ENCODE measurements at places on chromosomes 13 and 19.
A peak's percentile ranks its signal among the peaks of the same experiment; 100 is the strongest.

GRCh38 chr19:1840541-1841115 is 7.7 kb downstream of the REXO1 start:
- DNase-seq = no peak

- no peak for DNase-seq
Observed at GRCh38 chr13:20460761-20461160, 64.9 kb downstream of the CRYL1 start.

DNA sequence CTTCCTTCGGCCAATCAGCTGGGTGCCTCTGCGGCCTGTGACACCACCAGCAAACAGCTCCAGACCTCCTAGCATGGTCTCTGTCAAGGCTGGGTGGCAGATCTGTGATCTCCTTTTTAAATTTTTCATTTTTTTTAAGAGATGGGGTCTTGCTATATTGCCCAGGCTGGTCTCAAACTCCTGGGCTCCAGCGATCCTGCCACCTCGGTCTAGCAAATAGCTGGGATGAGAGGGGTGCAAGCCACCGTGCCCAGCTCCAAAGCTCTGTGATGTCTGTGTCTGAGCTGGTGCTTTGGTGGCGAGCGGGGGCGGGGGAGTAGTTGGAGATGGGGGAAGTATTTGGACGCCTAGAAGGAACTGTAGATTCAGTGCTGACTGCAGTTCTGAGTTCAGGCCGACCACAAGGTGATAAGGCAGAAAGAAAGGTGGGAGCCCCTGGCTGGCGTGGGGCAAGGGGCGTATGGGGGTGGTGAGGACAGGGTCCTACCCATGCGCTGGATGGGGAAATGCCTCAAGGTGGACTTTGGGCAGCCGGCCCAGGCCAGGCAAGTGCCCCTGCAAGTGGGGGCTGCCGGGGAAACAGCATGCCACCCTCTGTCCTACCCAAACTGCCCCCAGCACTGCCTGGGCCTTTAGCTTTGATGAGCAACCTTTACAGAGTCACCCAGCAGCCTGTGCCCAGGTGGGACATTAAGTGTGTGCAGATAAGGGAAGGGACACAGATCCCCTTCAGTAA is 5.5 kb downstream of the DPP9 start:
- no peak for DNase-seq

GRCh38 chr13:34414616-34415015 is 527.5 kb upstream of the NBEA start:
- no peak for DNase-seq

DNA sequence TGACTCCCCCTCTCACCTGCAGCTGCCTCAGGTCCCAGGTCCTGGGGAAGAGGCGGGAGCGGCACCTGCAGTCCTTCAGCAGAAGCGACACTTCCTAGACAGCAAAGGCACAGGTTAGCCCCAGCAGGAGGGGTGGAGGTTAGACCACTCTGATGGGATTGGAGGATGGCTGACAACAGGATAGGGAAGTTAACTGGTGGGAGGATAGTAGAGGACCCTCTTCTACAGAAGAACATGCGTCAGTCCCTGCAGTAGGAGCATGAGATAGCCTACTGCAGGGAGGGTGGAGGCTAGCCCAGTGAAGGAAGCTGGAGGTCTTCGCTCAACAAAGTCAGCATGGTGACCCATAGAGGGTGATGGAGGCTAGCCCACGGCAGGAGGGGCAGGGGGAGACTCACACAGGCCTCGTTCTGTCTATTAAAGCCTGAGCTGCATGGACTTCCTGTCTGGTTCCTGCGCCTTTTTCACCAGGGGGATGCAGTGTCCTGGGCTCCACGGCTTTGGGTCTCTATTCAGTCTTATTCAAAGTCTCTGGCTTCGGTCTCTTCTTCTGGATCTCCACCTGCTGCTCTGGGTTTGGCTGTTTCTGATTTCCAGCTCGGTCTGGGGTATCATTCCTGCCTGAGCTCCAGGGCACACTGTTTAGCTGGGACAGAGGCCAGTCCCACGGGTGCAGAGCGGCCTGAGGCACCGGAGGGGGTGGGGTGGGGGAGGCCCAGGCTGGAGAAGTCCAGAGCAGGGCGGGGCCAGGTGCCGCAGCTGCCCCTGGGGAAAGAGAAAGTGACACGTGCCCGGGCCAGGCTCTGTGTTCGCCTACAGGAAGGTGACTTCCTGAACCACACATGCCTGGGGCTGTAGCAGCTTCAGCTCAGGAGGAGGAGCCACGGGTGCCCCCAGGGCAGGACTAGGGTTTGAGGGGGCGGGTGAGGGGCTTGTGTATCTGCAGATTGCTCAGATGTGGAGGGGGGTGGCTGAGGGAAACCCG is 7.3 kb downstream of the IFNL3 start:
- DNase-seq = no peak

DNA sequence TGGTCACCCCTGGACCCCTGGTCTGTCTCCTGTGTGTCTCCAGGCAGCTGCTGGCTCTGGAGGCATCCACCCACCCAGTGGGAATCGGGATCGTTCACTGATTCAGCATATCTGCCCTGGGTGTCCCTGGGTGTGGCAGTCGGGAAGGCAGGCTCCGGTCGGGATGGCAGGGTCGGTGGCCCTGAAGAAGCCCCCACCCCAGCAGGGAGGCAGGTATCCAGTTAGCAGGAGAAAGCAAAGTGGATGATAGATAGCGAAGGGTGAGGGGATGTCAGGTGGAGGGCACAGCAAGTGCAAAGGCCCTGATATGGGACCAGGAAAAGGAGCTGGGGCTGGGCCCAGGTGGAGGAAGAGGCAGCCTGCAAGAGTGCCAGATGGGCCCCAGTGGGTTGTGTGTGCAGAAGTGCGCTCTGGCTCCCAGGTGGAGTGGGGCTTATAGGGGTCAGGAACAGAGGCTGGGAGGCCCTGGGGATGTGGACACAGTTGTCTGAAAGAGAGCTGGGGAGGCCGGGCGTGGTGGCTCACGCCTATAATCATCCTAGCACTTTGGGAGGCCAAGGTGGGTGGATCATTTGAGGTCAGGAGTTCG is 2.3 kb downstream of the SSBP4 start:
- peak; percentile 9 for DNase-seq

- DNase-seq = no peak
Observed at GRCh38 chr19:53015159-53015558, 1.4 kb downstream of the ERVV-1 start.

DNA sequence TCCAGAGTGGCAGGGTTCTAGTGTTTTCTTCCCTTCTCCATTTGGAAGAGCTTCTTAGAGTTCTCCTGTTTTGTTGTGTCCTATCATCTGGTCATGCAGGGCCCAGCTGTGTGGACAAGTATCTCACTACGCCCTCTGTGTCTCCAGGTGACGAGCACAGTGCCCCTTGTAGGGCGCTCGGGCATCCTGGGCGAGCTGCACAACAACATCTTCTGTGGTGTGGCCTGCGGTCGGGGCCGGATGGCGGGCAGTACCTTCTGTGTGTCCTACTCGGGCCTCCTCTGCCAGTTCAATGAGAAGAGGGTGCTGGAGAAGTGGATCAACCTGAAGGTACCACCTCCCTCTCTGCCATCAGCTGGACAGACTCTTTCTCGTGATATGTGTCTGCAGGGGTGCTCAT is 13.0 kb downstream of the WDR62 start:
- no peak for DNase-seq

DNA sequence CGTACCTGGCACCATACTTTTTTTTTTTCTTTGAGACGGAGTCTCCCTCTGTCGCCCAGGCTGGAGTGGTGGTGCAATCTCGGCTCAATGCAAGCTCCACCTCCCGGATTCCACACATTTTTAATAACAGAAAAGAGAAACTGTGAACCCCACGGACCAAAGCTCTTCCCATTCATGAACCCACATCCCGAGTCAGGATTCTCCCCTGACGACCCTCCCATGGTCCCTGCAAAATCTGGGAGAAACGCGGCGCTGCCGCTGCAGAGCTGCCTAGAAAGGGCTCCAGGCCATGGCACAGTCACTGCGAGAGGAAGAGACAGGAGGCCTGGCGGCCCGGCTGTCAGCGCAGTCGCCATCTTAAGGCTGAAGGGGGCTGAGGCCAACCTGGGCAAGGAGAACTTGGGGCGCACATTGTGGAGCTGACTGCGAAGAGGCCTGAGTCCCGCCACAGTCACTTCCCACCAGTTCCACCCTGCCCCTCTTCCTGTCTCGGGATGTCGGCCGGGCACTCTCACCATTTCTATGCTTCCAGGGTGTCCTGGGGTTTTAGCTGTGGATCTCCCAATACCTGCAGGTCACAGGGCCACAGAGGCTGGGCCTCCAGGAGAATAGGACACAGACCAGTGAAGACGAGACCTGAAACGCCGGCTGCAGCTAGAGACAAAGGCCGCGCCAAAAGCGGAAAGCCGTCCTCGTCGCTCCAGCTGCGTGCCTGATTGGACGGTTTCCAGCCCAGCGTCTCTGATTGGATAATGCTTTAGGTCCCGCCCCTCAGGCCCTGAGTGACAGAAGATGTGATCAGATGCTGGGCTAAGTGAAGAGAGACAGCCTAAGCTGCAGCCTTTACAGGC is 71.0 kb downstream of the ZNF486 start:
- peak; percentile 96 for DNase-seq

GRCh38 chr19:13461536-13461935 is 44.7 kb downstream of the CACNA1A start:
- no peak for DNase-seq

DNA sequence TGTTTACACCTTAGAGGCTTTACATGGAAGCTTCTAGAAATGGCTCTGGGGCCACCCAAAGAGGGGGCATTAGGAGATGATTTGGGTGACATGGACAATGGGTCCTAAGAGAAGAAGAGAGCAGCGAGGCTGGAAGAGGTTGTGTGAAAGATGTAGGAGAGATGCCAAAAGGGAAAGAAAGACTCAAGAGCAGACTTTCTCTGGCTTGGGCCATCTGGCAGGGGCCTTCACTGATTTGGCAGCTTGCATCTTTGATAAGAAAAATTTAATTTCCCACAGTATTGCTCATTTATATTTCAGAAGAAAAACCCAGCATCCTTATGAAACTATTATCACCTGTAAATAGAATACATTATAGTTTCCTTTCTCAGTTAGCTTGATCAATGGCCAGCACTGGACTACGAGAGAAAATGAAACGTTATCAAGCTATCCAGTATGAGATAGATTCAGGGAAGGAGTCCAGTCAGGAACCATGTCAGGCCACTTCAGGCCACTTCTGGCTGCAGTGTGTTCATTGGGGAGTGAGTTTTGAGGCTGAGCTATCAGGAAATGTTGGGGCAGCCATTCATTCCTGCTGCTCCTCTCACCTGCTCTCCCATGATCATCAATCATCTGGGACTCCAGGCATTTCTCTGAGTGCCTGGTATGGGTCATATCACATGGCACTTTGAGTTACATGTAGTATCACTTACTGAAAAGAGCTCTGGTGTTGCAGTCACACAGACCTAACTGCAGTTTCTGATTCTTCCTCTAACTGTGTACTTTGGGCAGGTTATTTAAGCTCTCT is 10.3 kb downstream of the SCEL start:
- DNase-seq = no peak

DNA sequence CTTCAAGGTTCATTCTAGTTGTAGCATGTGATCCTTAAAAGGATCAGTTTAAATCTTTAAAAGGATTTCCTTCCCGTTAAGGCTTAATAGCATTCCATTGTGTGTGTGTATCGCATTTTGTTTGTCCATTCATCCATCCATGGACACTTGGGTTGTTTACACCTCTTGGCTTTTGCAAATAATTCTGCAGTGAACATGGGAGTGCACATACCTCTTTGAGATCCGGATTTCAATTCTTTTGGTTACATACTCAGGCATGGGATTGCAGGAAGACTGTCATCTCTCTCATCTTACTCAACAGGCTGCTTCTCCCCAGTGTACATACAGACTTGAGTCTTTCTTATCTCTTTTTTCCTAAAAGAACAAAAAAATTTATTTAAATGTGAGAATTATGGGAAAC is 1.2 kb downstream of the RNF113B start:
- DNase-seq = no peak

- no peak for DNase-seq
Observed at GRCh38 chr13:106874323-106874722, 306.4 kb upstream of the ARGLU1 start.

- no peak for DNase-seq
Observed at GRCh38 chr19:31906111-31906871, 439.1 kb upstream of the ZNF507 start.

- no peak for DNase-seq
Observed at GRCh38 chr19:18558604-18559003, 934 bp downstream of the KXD1 start.

DNA sequence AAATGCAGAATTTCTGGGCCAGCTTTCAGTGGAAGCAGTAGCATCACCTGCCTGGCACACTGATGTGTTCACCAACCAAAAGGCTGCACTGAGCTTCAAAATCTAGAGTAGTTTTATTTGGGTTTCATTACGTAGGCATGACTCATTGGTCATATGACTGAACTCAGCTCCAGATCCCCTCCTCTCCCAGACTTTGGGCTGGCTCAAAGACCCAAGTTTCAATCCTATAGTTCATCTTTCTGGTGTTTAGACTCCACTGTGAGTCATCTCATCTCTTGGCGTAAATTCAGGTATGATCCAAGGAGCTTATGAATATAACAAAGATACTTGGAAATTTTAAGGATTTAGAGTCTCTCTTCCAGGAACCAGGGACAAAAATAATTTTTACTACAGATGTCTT is 17.7 kb downstream of the ZMYM5 start:
- DNase-seq = no peak

- DNase-seq = no peak
Observed at GRCh38 chr13:49869519-49869918, 66.6 kb downstream of the SPRYD7 start.

GRCh38 chr13:68292601-68293000 is 1062.5 kb upstream of the PCDH9 start:
- no peak for DNase-seq

DNA sequence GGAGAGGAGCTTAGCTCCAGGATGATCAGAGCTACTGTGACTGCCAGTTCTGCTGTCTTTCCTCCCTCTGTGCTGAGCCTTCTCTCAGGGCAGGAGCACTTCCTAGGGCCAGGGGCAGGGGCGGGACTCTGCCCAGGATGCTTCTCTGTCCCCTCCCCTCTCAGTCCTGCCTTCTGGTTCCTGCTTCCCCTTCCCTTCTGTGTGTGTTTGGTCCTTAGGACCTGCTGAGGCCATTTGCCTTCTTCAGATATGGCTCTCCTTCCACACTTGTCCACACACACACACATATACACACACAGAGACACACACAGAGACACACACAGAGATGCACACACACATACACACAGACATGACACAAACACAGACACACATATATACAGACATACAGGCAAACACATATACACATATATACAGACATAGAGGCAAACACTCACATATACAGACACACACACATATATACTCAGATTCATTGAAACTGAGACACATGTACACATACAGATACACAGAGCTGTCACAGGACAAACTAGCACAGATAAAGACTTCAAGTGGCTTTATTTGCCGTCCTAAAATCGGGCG is 22.0 kb upstream of the CD177 start:
- DNase-seq = no peak

DNA sequence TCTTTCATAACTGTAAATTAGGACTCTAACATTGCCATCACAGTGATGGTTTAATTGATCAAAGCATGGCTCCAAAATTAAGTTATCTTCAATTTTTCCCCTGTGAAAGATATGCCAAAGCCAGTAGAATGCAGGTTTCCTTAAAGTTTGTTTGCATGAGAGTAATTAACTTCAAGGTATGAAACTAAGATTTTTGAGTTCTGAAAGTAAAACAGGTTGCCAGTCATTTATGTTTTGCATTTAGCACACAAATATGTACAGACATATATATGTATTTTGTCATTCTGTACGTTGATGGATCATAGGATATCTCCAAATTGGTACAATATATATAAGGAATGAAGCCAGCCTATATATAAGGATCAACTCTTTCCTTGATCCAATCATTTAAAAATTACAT is 23.6 kb upstream of the NDFIP2 start:
- DNase-seq = no peak

- DNase-seq = no peak
Observed at GRCh38 chr13:110312339-110313031, 5.4 kb downstream of the COL4A2 start.
